ENCODE measurements at places on chromosomes 11 and 22.

GRCh38 chr11:32056438-32056837 is 34.4 kb upstream of the RCN1 start:
- DNase-seq, result no peak

GRCh38 chr22:18145676-18146388 is 4.1 kb upstream of the USP18 start:
- DNase-seq, result no peak

DNA sequence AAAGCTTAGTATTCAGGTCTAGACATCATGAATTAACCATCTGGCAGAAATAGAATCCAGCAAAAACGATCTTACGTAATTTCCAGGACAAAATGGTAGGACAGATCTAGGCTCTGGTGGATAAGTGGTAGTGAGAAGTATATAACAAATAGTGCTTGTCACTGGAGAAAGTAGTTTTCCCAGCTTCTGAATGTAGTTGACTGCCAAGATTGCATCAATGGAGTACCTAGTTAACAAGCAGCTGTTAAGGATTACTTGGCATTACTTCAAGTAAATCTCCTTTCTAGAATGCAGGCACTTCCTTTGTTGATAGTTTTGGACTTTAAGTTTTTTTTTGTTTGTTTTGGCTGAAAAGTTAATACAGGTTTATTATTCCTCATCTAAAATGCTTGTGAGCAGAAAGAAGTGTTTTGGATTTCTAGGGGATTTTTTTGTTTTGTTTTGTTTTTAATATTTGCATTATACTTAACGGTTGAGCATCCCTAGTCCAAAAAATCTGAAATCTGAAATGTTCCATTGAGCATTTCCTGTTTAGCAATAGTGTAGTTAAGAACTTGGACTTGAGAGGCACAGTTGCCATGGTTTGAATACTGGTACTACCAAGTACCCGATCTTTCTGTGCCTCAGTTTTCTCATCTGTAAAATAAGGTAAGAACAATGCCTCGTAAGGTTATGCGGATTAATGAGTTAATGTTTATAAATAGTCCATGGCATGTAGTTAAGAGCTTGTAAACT is 20.3 kb downstream of the FAM118B start:
- no peak for DNase-seq

GRCh38 chr22:47902646-47903180 is 1140.3 kb downstream of the TBC1D22A start:
- DNase-seq, result no peak

DNA sequence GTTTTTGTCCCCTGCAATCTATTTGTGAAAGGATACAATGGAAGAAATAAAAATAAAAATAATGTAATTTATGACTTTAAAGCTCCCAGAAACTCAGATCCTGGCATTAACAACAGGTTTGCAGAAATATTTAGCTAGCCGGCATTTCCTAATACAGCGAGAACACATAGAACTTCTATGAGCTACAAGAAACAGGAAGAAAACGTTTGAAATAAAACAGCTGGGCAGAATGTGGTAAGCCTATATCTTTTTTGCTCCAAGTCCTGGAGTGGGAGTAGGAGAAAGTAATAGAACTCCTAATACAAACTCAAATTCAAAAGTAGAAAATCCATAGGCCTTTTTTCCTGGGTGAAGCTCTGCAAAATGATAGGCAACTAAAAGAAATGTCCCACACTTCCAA is 29.6 kb upstream of the FIBIN start:
- no peak for DNase-seq

GRCh38 chr11:70612459-70613141 is 214.3 kb downstream of the CTTN start:
- no peak for DNase-seq

GRCh38 chr11:42337786-42338455 is 878.5 kb upstream of the LRRC4C start:
- DNase-seq, result no peak

- no peak for DNase-seq
Observed at GRCh38 chr11:60948250-60948649, 3.7 kb downstream of the SLC15A3 start.

GRCh38 chr11:96506953-96507354 is 117.1 kb downstream of the JRKL start:
- no peak for DNase-seq

DNA sequence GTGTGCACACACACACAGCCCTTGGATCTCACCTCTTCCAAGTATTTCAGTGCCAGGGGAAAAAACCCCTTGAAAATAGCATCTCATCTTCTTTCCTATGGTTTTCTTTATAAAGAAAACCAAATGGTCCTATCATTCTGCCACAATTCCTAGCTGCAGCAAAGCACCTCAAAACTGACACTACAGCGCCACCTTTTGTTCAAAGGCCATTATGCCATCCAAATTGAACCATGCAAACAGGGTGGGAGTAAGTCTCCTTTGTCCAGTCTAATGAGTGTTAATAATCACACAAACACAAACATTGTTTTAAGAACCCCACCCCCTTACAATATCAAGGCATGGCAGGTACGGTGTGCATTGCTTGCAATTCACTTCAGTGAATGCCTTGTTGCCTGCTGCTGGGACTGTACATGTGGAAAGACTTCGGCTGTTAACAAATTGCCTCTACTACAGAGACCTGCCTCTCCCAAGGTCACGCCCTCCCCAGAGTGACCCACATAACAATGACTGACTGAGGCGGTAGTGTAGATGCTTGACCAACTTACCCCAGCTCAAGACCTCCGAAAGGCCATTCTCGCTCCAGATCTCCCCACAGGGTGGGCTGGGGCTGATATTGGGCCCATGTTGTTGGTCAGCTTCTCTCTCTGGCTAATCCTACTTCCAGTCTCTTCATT is 31.7 kb downstream of the FAM181B start:
- no peak for DNase-seq

DNA sequence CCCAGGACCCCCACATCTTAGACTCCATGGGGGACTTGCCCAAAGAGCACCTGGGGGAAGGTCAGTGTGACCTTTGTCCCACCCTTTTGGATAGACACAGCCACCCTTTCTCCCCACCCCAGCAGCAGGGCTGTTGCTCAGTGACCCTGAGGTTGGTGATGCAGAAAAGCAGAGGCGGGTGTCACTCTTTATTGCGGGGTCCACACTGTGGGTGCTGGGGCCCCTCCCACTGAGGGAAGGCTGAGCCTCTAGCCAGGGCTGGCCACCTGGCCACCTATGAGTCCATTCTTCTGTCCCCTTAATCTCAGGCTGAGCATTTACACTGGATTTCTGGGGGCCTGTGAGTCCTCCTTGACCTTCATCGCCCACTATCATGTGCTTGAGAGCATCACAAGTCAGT is 7.4 kb downstream of the LRRC75B start:
- DNase-seq, result no peak

- DNase-seq, result no peak
Observed at GRCh38 chr11:44470854-44471253, 94.6 kb upstream of the CD82 start.

- no peak for DNase-seq
Observed at GRCh38 chr11:64306876-64307622, 1.7 kb downstream of the ESRRA start.

DNA sequence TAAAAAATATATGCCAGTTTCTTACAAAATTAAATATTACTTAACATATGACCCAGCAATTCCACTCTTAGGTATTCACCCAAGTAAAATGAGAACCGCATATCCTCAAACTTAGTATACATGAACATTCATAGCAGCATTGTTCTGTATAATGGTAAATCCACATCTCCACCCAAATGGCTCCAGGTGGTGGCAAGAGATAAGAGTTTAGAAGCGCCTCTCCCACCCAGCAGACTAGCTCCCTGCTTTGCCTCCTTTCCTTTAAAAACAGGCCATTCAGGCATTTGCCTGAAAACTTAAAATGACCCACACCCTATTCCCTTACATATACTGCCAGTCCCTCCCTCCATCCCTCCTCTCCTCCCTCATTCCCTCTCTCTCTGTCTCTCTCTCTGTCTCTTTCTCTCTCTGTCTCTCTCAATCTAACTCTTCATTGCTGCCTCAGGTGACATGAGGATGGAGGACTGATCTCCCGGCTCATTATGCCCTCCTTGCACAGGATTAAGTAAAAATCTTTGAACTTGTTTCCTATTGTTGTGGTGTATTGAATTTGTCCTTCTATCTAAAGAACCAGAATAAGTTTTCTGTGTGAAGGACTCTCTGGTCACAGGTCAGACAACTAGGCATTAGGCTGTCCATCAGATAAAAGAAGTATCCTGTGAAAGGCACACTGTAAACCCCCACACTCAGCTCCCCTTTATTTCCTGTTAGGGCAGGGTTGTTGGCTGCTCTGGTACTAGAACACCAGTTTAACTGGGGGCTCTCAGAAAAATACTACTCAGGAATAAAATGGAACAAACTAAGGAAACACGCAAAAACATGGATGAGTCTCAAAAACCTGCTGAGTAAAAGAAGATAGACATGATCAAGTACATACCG is 48.3 kb downstream of the RRP8 start:
- no peak for DNase-seq

DNA sequence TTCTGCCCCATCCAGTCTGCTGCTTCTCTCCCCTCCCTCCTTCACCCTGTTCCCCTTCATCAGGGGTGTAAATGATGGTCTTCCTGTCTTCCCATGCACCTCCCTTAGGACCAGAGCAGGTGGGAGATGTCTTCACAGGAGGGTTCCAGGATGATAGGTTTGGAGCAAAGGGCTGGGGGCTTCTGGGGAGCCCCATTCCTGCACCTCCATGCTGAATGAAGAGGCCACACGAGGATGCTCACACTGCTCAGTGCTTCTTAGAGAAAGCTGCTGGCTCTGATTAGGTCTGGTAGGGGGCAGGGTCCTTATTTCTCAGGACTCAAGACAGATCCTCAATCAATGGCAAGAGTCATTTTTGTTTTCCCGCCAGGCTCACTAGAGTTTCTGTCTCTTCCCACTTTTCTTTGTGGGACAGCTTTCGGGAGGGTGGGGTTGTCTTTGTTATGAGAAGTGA is 41.1 kb downstream of the BCR start:
- no peak for DNase-seq

- no peak for DNase-seq
Observed at GRCh38 chr11:40170078-40170477, 1289.4 kb downstream of the LRRC4C start.

DNA sequence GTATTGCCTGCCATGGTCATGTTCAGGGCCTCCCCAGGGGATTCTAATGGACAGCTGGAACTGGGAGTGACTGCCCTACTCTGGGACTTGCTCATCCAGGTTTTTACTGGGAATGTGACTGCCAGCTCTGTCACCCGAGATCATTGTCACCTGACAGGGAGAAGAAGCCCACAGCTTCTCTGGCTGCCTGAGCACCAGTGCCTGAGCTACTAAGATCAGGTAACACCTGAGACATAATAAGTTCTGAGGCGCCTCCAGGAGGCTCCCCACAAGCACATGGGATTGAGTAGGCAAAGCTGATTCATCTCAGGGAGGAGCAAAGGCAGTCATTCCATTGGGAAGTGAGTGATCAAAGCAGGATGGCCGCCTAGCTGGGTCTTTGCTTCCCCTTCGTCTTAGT is 84.2 kb upstream of the GALNT18 start:
- no peak for DNase-seq

- DNase-seq, result no peak
Observed at GRCh38 chr11:73271936-73272679, at the start of gene P2RY6. TSS of gene P2RY6 (plus strand) at chr11:73272338. CDS start at chr11:73296519, 24,181 bp downstream.

DNA sequence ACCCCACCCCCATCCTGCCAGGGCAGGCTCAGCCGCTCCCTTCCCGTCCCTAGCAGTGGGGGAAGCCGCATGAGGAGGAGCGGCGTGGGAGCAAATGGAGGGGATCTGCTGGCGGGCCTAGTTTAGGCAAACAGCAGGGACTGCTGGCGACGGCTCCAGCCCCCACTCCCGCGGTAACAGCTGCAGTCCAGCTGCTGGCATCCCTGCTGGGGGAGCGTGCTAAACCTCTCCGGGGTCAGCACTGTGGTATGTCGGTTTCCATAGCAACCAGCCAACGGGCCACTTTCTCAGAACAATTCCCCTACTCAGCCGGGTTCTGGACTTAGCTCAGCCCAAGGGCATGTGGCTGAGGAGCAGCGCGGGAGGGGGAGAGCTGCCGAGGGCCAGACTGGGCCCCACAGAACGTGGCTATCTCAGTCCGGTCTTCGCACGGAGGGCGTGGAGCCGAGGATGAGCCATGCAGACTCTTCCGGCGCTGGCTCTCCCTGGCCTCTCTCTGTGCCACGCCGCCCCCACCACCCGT is 98.8 kb downstream of the PKNOX2 start:
- DNase-seq, result no peak

GRCh38 chr11:103792981-103793468 is 243.4 kb upstream of the DDI1 start:
- DNase-seq, result no peak

DNA sequence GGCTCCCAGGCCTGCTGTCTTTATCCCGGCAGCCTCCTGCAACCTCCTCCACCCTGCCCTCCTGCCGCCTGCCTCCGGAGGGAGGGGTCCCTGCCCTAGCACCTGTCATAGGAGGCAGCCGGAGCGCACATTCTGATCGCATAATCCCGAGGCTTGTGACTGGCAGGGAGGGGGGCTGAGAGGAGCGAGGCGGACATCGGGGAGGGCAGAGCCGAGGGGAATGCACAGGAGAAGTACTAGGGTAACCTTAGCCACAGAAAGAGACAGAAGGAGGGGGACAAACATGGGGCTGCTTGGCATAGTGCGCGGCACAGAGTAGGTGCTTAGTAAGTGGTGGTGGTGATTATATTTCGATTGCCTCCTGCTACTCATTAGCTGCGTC is 9.2 kb upstream of the ALX4 start:
- DNase-seq, result no peak

GRCh38 chr11:8317159-8317558 is 53.5 kb upstream of the LMO1 start:
- DNase-seq, result no peak

DNA sequence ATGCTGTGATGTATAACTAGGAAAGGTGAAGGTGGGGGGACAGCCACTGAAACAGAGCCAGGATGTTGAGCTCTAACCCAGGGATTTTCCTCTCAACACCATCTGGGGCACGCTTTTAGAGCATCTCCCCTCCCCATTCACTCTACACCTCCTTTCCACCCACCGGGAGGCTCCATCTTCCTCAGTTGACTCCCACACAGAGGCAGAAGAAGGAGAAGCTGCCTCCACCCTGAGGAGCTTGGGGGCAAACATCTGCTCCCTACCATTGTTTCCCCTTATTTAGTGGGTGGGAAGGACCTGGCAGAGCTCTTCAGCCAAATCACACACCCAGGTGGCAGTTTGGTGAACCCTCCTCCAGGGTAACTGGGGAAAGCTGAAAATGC is 50.0 kb upstream of the ADA2 start:
- no peak for DNase-seq

DNA sequence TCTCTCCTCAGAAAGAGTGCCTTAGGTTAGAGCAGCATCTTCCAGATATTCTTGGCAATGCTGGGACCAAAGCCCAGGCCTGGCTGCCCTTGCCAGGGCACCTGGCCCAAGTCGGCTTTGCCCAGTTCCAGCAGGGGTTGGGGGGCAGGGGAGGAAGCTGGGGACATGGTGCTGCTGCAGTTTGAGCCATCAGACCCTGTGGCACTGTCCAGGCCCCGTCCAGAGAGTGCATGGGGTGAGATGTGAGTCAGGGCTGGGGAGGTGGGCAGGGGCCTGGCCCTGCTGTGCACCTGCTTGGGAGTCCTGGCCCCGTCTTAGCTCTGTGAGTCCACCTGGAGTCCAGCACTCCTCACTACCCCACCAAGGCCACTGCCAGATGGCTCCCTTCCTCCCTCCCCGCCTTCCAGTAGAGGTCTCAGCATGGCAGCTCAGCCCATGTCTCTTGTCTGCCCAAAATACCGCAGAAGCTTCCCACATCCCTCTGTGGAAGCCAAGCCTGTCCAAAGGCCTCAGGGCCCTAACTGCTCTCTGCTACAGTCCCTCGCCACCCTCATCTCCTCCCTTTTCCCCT is 16.6 kb downstream of the DERL3 start:
- DNase-seq, result no peak

GRCh38 chr22:19527861-19528417 is 3.7 kb upstream of the CLDN5 start:
- no peak for DNase-seq

Measured in stimulated activated CD4-positive, alpha-beta T cell treated with anti-CD3 and anti-CD28 coated beads, Interleukin-1b, Interleukin-23, amount 100 ng/mL, for 48 hours (primary cell).